CD4-positive, alpha-beta T cell treated with Interleukin-15 for 4 hours (primary cell): ENCODE measurements at places on chromosomes 4 and X.

DNA sequence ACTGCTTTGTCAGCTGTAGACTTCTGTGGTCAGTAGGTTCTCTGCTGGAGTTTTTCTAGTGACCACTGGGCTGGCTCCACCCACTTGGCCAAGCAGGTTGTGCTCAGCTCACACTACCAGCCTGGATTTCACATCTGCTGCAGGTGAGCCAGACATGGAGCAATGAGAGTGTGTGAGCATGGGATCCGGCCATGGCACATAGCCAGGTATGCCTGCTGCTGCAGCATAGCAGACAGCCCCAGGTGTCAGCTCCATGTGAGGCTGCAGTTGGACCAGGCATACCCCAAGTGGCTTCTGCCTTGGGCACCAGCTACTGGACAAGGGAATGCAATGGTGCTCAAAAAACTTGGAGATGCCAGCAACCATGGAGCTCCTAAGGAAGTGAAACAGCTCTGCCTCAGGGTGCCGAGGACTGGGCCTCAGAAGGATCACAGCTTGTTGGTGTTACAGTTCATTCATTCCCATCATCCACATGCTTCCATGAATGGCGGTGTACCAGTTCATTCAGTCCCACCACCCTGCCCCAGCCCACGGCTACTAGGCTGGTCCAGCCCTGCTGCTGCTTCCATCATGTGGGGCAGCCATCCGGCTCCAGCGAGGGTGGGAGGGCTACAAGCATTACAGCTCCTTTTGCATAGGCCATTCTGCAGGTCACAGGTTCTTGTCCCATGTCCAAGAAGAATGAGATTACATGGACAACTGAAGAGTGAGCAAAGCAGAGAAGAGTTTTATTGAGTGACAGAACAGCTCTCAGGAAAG is 389.1 kb upstream of the PCDH7 start:
- no peak for DNase-seq

- DNase-seq = no peak
These were observed 49.3 kb upstream of the EOLA2 start for GRCh38 chrX:149987613-149988012.

DNA sequence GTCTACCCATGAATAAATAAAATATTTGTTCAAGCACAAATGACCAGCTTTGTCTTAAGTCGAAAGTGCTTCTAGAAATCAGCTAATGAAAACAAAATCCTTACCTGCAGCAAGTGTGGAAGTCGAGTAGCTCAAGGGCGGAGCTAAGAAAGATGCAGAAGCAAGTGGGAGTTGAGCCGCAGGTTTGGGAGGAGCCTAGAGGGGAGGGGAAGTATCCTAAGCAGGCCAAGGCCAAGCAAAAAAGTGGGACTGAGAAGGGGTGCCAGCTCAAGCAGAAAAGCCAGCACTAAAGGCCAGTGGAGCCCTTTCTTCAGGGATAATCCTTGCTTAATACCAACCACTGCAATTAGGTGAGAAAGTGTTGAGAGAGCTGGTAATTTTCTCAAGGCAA is 60.8 kb downstream of the DLG3 start:
- no peak for DNase-seq

DNA sequence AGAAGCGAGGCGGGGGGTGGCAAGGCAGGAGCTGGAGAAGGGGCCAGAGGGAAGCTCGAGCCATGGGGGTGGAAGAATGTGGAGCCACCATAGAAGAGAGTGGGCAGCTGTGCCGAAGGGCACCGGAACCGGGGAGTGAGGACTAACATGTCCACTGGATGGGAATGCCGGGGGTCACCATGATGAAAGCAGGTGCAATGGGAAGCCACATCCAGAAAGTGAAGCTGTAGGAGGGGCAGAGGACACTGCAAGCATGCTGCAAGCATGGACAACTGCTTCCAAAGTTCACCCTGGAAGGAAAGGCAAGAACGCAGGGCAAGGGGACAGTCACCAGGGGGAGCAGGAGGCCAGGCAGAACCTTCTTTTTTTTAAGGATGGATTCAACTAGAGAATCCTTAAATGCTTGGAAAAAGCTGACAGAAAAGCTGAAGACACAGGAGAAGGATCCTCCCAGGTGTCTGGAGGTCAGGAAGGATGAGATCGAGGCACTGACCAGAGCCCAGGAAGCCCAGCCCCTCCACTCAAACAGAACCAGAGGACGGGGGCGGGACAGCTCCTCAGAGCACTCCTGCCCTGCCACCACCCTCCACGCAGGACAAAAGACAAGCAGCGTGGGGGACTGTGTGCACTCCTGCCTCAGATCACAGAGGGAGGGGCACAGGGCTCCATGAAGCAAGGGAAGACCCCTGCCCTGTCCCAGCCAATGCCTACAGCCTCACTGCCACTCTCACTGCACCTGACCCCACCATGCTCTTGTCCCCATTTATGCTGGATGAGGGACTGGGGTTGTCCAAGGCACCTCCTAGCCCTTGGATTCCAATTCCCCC is 169.2 kb downstream of the AFAP1 start:
- no peak for DNase-seq

DNA sequence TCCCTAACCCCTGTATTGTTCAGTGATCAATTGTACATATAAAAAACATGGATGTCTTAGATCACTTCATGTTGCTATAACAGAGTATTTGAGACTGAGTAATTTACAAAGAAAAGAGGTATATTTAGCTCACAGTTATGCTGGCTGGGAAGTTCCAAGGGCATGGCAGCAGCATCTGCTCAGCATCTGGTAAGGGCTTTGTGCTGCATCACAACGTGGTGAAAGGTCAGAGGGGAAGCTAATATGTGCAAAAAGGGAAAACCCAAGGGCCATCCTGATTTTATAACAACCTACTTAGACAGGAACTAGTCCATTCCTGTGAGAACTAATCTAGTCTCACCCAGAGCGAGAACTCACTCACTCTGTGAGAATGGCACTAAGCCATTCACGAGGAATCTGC is 128.2 kb upstream of the OTUD4 start:
- DNase-seq = no peak

DNA sequence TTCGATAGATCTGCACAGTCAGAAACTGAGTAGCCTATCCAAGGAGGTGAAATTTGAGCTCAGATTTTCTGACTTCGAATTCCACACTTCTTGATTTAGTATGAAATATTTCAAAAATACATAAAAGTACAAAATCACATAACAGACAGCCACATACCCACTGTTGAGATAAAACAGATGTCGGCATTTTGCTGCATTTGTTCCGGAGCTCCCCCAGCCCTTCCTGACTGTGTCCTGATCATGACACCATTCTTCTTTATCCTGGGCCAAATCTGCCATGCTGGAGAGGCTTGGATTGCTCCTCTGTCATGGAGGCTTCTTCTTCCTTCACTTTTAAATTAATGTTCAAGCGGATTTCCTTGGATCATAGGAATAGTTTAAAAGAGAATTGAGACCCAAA is 124.2 kb upstream of the RBPJ start:
- DNase-seq = no peak

GRCh38 chr4:40755616-40756015 is 5.9 kb downstream of the NSUN7 start:
- DNase-seq = no peak

DNA sequence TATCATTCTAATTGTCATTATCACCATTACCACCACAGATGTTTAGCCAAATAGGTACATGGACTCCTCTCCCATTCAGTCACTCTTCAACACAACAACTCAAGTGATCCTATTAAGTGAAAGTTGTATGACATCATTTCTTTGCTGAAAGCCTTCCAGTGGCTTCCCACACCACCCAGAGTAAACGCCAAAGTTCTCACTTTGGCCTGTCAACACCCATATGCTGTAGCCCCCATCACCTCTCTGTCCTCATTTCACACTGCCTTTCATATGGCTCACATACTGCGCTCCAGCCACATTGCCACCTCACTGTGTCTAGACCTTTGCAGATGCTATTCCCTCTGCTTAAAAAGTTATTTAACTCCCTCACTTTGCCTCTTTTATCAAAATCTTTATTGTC is 682.3 kb downstream of the ADGRL3 start:
- no peak for DNase-seq

GRCh38 chrX:136214551-136214950 is 36.6 kb downstream of the MAP7D3 start:
- DNase-seq = no peak

GRCh38 chrX:41081821-41082220 is 3.4 kb upstream of the USP9X start:
- DNase-seq = no peak

- DNase-seq = no peak
These were observed 1104.2 kb upstream of the IGFBP7 start for GRCh38 chr4:58214376-58214775.

GRCh38 chr4:52889354-52889753 is 27.2 kb downstream of the RASL11B start:
- DNase-seq = no peak

DNA sequence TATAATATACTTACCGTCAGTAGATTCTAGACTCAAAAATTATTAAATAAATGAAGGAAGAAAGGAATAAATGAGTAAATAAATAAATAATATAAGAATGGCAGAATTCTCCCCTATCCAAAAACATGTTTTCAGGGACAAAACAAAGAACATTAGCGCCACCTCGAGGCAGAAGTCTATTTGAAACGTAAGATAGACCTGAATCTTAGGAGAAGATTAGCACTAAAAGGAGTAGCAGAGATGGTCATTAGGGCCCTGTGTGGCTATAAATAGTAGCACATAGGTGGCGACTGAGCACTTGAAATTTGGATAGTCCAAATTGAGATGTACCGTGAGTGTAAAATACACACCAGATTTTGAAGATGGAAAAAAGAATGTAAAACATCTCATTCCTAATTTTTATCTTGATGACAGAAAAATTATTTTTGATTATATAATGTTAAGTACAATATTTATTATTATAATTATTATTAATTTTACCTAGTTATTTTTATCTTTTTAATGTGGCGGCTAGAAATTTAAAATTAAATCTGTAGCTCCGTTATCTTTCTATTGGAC is 24.3 kb upstream of the SRD5A3 start:
- DNase-seq = peak; percentile 19

DNA sequence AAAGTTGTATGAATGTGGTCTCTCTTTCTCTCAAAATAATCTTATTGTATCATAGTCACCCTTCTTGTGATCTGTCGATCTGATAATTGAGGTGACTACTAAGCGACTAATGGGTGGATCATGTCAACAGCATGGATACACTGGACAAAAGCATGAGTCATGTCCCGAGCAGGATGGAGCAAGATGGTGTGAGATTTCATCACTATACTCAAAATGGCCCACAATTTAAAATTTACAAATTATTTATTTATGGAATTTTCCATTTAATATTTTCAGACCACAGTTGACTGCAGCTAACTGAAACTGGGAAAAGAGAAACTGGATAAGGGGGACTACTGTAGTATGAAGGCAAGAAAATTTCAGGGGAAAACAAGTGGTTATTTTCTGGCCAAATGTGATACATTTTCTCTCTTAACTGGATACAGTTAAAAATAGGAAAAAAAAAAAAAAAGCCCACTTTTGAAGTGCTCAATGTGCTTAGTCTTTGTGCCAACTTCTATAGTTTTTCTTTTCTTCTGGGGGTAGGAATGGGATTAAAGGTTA is 25.3 kb downstream of the FAM241A start:
- DNase-seq = no peak

DNA sequence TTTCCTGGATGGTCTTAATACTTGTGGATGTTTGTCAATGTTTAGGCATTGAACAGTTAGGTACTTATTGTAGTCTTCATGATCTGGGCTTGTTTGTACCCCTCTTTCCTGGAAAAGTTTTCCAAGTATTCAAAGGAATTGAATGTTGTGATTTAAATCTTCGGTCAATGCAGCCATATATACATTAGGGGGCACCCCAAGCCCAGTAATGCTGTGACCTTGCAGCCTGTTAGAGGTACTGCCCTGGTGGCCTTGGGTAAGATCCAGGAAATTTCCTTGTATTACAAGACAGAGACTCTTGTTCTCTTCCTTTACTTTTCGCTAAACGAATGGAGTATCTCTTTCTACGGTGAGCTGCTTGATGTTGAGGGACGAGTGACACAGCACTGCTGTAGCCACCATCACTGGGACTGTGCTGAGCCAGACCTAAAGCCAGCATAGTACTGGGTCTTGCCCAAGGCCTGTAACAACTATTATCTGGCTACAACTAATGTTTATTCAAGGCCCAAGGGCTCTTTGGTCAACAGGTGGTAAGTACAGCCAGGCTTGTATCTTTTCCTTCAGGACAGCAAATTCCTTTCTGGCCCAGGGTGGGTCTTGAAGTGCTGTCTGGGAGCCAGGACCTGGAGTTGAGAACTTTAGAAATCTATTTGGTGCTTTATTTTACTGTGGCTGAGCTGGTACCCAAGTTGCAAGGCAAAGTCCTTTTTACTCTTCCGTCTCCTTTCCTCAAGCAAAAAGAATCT is 118.3 kb upstream of the ATOH1 start:
- DNase-seq = no peak

DNA sequence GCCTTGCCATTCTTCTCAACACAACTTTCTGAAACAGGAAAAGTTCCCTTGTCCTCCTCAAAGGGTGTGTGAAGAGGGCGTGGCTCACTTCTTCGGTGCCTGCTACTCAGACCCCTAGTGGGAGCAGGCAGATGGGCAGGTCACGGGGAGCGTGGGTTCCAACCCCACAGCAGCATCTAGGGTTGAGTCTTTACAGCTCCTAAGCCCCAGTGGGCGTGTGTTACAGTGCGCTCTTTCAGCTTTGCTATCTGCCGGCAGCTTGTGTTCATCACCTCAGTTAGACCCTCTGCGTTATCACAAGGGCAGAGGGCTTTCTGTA is 57.5 kb upstream of the KLF3 start:
- DNase-seq = no peak
